ENCODE measurements at places on chromosomes 1 and 21.

DNA sequence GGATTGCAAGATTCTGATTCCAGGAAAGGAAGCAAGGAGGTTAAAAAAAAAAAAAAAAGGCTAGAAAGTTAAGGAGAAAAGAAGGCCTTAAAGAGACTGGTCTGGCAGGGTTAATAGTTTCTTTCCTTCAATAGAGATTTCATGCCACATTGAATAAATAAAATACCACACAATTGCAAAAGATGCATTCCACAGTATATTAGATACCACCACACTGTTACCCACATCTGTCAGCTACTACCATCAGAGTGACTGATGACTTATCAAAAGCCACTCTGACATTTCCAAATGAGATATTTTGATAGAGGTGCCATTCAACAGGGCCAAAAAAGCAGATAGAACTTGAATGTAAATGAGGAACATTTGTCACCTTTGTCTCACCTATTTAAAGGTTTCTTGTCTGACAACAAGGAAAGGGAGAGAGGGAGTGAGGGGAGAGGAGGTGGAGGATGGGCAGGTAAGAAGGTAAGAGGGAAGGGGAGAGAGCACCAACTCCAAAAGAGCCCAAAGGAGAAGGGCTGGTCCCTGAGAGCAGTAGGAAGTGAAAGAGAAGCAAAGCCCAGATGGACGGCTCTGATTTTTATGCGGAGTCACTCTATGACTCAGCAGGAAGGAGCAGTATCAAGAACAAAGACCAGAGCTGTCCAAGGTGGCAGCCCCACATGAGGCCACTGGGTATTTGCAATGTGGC lies 38.3 kb downstream of the LRRN2 start:
- no peak for DNase-seq

DNA sequence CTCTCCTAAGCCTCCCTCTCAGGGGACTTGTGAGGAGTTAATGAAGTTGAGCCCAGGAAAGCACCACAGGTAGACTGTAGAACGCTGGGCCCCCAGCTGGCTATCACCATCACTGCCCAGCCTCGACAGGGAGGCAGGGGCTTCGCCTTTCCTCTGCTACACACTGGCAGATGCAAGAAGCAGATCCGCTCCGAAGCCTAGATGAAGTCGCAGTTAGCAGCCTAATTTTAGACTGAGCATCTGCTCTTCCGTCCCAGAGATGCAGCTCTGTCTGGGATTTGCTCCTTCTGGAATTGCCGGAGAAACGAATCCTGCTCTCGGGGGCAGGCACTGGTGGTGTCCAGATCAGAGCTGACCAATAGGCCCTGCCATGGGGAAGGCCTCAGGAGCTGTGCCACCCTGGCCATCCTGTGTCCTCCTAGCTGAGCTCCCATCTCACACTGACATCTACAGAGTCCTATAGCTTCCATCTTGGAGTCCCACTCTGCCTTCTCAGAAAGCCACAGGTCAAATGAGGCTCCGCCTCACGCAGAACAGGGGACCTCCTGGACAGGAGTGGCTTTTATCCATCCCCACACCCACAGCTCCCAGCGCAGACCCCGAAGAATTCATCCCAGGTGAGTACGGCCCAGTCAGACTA lies 186.8 kb upstream of the EDN2 start:
- no peak for DNase-seq

DNA sequence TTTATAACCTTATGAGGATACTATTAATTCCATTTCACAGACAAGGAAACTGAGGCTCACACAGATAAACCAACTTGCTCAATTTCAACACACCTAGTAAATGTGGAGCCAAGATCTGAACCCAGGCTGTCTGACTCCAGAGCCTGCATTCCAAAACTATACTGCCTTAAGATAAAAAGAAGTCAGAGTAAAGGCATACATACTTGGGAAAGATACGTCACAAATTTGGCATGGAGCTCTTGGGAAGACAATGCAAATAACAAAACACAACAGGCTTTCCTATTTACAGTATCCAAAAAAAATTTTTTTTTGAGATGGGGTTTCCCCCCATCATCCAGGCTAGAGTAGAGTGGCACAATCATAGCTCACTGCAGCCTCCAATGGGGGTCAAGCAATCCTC lies 5.9 kb downstream of the AKT3 start:
- DNase-seq: no peak

DNA sequence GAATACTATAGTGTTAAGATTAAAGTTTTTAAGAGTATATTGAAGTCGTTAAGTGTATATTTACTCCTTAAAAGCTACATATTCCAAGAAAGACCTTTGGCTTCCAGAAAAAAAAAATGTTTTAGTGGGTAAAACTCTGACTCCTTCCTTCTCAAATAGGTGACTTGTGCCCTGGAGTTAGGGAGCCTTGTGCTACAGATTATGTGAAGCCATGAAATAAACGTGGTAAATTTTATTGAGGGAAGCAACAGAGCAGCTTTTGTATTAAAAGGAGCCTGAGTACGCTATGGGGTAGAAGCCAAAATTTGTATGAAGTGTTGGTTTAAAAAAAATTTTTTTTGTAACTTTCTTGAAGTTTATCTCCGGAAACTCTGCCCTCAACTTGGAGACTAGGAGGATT lies 994 bp downstream of the RO60 start:
- no peak for DNase-seq

GRCh38 chr1:166612886-166613285 lies 226.4 kb upstream of the POGK start:
- no peak for DNase-seq

- no peak for DNase-seq
These were observed 8.1 kb upstream of the DPH2 start for GRCh38 chr1:43961692-43962091.

GRCh38 chr1:1418464-1419362 lies 2.4 kb downstream of the ANKRD65 start:
- no peak for DNase-seq

GRCh38 chr1:41661428-41662060 lies 177.1 kb upstream of the EDN2 start:
- DNase-seq: no peak

DNA sequence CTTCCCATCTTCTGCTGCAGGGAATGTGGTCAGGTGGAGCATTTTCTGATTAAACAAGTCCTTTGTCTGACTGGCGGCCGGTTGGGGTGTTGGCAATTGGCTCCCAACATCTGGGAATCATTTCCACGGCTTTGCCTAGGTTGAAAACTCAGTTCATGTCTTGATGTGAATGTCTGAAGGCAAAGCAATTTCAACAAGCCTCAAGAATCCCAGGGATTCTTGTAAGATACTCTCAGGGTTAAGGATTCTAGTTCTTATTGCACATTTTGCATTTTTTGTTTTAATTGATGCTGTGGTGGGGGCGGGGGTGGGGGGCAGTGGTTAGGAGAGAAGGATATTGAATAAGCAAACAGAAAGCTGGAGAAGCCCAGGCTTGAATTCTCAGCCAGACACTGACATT lies 273.9 kb downstream of the KIF26B start:
- DNase-seq: no peak

DNA sequence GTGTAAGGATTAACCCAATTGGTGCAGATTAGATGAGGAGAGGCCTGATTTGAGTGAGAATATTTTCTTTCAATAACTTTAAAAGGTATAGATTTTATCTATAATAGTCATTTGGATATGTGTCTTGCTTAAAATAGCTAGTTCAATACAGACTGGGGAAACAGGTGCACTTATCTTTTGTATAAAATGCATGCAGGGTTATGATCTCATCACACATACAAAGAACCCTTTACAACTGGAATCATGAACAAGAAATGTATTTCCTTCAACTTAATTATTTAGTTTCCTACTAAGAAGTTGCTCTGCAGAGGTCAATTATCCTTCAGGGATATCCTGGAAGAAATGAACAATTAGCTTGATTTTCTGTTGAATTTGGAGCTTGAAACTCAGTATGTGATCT lies 259.6 kb downstream of the PTBP2 start:
- DNase-seq: no peak

DNA sequence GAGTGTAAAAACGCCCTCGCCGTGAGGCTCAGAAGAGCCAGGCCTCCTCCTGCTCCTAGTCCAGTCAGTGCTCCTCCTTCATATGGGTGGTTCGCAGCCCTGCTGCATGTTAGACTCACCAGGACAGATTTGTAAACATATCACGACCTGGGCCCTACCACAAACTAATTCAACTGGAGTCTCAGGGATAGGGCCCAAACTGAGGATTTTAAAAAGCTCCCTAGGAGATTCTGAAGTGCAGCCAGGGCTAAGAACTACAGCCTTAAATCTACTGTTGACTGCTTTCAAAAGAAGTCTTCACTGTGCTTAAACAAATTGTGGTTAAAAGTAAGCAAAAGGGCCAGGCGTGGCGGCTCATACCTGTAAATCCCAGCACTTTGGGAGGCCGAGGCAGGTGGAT lies 57.0 kb downstream of the CAMTA1 start:
- DNase-seq: no peak

DNA sequence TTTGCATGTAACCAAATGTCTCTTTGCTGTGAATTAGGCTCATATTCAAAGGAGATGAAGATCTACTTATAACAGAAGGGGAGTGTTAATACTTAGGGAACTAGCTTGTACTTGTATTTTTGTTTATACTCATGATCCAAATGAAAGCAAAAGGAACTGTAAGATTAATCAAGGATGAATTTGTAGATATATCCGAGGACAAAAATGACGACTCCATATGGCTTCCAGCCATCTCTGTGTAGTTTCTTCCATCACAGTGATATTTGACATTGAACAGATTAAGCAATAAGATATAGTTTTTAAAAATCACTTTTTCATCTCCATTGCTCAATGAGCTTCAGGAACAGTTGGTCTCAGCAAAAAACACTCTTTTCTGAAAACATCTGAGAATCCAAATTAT lies 257.4 kb upstream of the CAMK1G start:
- no peak for DNase-seq

DNA sequence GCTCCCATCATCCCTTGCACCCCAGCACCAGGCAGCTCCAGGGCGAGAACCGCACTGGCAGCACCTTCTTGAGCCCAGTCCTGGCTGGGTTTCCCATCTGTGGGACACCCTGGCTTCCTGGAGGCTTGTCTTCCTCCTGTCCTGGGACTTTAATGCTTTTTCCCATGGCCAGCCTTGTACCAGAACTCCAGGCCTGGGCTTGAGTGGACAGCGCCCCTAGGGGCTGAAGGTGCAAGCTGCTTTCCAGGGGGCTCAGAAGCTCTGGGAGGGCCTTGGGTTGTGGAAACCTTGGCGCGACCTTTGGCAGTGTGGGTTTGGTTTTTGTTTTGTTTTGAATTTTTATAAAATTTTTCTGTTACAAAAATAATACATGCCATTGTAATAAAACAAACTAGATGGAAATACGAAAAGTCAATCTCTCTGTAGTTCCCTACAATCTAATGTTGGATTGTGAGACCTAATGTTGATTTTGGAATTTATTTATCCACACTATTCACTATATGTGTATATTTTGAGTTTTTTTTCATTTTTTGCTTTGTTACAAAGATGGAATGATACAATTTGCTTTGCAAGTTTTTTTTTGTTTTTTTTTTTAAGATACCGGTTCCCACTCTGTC lies 33.8 kb upstream of the RPL11 start:
- DNase-seq: peak; percentile 6

DNA sequence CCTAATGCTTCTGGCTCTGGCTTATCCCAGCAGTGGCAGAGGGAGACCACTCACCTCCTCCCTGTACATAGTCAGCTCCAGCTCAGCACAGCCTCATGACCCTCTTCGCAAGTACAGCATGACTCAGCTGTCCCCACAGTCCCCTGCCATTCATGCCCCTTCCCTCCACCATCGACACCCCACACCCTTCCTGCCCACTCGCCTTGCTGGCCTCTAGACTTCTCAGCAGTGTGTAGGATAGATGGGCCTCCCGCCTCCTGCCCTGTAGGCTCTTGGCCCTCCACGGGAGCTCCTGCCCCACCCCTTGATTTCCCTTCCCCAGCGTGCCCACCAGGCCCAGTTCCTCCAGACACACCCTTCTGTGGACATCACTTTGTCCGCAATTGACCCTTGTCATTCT lies 9.8 kb downstream of the NPR1 start:
- no peak for DNase-seq

- no peak for DNase-seq
These were observed 418 bp downstream of the IFI44L start for GRCh38 chr1:78620666-78621065.

DNA sequence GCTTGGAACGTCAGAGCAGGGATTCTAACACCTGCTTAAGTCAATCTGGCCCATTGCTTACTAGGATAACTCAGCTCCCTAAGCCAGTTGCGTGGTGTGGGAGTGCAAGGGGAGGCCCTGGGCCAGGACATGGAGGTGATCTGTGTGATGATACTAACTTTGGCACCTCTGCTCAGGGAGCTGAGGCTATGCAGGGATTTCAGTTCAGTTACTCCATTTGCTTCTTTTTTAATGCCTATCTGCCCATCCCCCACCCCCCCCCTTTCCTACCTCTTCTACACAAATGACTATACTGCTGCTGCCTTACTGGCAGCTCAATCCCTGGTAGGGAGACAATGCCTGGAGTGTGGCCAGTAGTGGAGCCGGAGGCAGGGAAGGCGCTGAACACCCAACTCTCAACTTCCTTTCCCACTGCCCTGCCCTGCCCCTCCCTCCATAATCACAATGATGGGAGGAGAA lies 19.5 kb downstream of the INKA2 start:
- no peak for DNase-seq

GRCh38 chr1:151790071-151790939 lies at the start of gene TDRKH:
Gene TDRKH (minus strand): TSS chr1:151790500. CDS start chr1:151783022, 7,478 bp downstream.
- DNase-seq: peak; percentile 97

DNA sequence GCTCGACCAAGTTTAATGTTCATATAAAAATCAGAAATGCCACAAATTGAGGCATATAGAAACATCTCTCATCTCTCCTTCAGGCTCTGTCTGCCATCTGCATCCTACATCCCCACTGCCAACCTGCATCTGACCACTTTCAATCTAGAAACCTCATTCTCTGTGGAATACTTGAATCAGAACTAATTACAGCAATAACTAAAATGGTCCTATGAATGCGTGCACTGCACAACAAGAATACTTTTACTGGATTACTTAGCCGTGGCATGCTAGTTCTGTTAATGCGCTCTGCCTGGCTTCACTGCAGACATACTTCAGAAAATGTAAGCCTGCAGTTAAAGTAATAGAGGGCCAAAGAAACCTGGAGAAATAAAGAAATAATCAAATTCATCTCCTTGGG lies 89.8 kb upstream of the NR5A2 start:
- no peak for DNase-seq

DNA sequence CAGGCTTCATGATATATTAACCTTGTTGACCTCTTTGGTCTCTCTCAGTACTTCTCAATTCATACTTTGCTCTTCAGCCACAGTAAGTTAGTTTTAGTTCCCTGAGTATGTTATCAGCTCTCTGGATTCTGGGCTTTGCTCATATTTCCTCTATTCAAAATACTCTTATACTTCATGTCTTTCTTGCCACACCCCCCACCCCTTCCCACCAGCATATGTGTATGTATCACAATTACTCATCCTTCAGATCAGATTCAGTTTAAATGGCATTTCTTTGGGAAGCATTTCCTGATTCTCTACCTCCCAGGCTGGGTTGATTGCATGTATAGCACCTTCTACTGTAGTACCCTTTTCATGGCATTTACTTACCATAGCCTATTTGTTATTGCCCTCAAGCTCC lies 28.3 kb downstream of the SLC30A7 start:
- DNase-seq: no peak
